ENCODE measurements at places on chromosomes 1 and 21.

DNA sequence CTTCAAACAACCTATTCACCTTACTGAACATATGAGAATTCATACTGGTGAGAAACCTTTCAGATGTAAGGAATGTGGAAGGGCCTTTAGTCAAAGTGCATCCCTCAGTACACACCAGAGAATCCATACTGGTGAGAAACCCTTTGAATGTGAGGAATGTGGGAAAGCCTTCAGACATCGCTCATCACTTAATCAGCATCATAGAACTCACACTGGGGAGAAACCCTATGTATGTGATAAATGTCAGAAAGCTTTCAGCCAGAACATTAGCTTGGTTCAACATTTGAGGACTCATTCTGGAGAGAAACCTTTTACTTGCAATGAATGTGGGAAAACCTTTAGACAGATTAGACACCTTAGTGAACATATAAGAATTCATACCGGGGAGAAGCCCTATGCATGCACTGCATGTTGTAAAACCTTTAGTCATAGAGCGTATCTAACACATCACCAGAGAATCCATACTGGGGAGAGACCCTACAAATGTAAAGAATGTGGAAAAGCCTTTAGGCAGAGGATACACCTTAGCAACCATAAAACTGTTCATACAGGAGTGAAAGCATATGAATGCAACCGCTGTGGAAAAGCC, 13.2 kb upstream of the EXO5 start:
- DNase-seq = no peak

- DNase-seq = no peak
Measured at GRCh38 chr1:102772831-102773230, 335.5 kb downstream of the COL11A1 start.

DNA sequence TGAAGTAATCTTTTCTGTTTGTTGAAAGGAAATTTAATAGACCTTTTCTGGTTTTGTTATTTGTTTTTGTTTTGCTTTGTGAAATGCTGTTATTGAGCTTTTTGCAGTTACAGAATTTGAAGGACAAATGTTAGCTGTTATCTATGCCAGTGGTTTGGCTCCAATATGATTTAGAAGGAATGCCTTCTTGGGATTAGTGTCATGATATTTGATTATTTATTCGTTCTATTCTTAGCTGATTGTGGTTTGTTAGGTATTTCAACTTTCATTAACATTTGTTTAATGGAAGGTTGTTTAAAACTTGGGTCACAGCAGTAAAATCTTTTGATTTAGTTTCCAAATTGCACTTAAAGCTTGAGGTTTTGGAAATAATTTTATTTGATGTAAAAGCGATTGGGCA, 33.5 kb downstream of the ADGRL2 start:
- DNase-seq = no peak

- no peak for DNase-seq
Measured at GRCh38 chr1:179803918-179804317, 60.8 kb downstream of the FAM163A start.

DNA sequence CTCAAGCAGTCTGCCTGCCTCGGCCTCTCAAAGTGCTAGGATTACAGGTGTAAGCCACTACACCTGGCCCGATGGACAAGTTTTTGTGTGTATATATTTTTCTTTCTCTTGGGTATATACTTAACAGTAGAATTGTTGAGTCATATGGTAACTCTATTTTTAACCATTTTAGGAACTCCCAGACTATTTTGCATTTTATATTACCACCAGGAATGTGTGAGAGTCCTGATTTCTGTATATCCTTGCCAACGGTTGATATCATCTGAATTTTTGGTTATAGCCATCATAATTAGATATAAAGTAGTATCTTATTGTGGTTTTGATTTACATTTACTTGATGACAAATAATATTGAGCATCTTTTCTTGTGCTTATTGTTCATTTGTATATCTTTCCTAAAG, 20.7 kb downstream of the FNBP1L start:
- DNase-seq = no peak

DNA sequence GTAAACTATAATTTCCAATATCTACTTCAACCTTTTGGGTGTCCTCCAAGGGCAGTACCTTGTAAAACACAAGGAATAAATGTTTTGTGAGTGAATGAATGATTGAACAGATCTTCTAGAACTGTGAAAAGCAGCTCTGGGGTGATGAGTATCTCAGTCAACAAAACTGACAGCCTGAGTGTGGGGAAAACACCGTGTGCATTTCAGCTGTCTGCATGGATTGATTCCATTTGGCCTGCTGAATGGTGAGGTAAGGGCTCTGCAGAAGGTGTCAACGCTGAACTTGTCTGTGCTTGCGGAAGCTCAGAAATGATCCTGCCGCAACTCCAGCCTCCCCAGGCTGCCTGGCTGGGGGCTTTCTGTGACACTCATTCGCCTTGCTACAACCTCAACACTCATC, 7.4 kb upstream of the AGMAT start:
- DNase-seq = no peak

DNA sequence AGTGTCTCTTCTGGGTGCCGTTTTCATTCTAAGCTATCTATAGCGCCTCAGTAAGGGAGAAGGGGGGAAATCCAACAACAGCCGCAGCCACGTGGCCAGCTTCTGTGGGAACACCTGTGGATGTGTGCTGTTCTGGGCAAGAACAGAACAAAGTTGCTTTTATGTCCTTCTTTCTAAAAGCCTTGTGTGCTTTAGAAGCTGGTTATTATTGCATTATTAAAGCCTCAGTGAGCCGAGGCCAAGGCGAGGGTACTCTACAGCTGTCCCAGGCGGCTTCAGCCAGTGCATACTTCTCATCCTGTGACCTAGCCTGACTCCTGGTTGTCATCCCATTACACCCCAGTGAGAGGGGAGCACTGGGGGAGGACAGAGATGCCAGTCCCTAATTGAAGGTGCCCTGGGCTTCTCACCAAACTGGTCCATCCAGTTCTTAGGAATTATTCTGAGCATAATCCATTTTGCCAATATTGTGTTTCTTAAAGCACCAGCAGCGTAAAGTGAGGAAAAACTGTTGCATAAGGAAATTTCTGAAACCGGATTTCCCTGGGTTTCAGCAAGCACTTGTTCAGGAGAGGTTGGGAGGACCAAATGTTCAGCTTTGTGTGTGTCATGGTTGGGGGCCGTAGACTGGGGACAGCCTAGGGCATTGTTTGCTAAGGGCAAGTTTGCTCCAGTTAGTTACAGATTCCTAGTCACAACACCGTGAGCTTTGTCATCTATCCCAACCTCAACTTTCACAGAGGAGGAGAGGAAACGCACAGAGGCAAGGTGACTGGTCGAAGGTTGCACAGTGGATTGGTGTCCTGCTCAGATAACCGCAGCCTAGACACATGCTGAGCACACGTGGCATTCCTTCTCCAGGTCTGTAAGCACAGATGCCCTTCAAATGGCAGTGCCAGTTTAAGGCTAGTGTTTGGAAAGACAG, 61.0 kb upstream of the ATP1A1 start:
- no peak for DNase-seq

DNA sequence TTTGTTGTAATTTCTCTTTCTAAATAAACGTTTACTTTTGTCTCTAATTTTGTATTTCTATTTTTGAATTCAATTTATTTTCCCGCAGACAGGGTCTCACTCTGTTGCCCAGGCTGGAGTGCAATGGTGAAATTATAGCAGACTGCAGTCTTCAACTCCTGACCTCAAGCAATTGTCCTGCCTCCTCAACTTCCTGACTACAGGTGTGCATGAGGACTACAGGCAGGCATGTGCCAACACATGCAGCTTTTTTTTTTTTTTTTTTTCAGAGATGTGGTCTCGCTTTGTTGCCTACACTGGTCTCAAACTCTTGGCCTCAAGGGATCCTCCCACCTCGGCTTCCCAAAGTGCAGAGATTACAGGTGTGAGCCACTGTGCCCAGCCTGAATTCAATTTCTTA, 36.7 kb upstream of the IL20 start:
- no peak for DNase-seq

GRCh38 chr1:225406976-225407725, 20.7 kb downstream of the LBR start:
- DNase-seq = no peak

DNA sequence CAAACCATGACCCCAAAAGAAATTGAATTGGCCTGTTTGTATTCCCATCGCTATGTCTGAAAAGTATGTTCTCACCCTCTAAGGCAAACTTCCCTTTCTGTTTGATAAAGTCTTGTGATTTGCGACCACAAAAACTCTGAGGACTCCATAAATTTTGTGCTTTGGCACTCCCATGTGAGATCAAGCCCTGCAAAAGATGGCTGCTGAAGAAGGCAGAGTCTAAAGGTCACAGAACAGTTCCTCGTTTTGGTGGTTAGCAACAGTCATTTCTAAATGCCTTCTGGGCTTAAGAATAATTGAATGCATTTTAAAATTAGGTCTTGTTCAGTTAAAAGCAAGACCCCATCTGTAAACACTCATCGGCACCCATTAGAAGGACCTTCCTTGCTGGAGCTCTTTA, 441.6 kb downstream of the OMA1 start:
- DNase-seq = no peak

- no peak for DNase-seq
Measured at GRCh38 chr21:25039461-25040380, 567.6 kb downstream of the MRPL39 start.

GRCh38 chr1:70043804-70044203, 161.6 kb downstream of the LRRC40 start:
- DNase-seq = no peak

DNA sequence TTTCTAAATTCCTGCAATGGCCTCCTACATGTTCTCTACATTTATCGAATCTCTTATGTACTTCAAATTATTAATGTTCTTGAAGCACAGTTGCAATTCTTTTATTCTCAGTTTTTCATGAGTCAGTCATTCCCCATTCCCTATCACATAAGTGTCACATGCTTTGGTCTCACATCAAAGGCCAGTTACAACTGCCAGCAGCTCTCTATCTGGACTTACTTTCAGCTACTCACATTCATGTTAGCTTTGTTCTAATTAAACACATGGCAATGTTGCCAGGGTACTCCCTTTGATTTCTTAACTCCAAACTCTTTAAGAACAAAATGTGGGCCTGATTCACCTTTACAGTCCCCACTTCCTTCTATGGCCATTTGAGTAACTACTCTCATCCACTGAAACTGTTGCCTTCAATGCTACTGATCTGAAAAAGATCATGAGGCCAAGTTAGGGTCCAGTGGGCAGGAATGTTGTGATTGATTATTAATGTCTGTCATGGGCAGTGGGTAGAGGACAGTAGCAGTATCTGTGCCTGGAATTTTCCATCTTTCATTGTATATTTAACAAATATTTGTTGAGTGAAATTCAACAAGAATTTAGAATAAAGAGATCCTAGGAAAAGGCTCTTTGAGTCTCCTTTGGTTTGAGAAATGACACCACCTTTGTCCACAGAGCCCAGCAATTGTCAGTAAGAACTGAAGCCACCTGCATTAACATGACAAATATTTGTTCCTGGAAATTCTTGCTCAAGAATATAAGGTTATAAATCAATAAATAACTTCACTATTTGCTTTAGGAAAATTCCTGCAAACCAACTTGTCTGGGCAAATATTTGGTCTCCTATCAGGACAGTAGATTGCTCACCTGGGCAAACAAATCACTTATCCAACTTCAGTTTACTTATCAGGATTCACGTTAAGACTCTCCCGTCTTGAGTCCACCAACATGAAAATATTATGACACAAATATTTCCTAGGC, 153.6 kb upstream of the SAMSN1 start:
- no peak for DNase-seq

- DNase-seq = no peak
Measured at GRCh38 chr1:161226320-161226711, 456 bp downstream of the TOMM40L start.

GRCh38 chr1:217133092-217133491, 409.9 kb upstream of the ESRRG start:
- no peak for DNase-seq

DNA sequence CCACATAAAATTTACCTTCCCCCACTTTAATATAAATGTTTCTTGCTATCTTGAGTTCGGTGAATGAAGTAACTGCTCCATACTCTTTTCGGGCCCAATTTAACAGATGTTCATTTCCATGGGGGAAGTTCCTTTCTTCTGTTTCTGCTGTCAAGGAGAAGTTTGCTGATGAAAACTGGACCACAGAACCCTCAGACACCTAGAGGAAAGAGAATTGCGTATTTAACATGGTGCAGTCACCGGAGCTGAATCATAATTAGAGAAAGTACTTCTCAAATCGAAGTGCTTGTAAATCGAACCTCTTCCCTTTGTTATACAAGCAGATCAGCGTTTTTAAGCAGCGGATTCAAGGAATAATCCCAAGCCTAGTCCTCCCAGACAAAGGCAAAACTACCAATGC, 151.2 kb downstream of the TGFBR3 start:
- no peak for DNase-seq

GRCh38 chr1:18940303-18941020, 16.0 kb downstream of the IFFO2 start:
- DNase-seq = no peak

- DNase-seq = no peak
Measured at GRCh38 chr1:207070811-207071210, 17.7 kb downstream of the PFKFB2 start.

- DNase-seq = no peak
Measured at GRCh38 chr1:19819701-19820100, 4.6 kb upstream of the RNF186 start.

DNA sequence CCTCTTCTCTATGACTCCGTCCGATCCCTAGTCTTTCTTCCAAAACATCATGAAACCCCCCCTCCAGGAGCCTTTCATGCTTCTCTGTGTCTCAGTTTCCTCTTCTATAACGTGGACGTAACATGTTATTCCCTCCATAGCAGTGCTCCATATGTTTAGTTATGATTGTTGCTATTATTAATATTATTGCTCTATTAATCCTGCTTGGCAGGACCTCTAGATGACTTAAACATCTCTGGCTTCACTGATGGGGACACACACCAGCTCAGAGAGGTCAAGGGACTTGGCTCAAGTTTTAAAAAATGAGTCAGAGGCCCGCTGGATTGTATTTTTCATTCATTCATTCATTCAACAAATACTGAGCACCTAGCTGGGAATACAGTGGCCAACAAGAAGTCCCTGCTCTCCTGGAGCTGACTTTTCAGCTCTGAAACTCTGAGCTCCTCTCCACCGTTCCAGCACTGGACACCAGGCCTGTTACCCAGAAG, 404 bp upstream of the CPLANE2 start:
- DNase-seq = no peak

DNA sequence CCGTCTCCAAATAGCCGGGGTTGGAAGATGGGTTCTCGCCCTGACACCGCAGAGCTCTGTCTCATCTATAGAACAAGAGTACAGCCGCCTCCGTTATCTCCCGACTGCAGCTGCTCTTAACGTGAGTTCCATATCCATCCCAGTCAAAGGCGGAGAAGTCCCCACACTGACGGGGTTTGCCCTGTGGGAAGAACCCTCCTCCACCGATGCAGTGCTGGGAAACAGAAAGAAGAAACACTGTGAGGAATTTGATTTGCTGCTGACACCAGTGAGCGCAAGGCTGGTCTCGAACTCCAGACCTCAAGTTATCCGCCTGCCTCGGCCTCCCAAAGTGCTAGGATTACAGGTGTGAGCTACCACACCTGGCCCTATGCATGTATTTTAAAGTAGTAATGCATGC, 9.5 kb downstream of the ITLN2 start:
- no peak for DNase-seq

All from stimulated activated CD8-positive, alpha-beta memory T cell treated with anti-CD3 and anti-CD28 coated beads, Interleukin-4, amount 100 ng/mL, for 1 hour (primary cell).